ENCODE measurements at places on chromosomes 11 and 22.

- no peak for DNase-seq
These were observed 1043.0 kb downstream of the TBC1D22A start for GRCh38 chr22:47805394-47805935.

- DNase-seq: no peak
These were observed 454 bp downstream of the TMEM218 start for GRCh38 chr11:125111001-125111342.

DNA sequence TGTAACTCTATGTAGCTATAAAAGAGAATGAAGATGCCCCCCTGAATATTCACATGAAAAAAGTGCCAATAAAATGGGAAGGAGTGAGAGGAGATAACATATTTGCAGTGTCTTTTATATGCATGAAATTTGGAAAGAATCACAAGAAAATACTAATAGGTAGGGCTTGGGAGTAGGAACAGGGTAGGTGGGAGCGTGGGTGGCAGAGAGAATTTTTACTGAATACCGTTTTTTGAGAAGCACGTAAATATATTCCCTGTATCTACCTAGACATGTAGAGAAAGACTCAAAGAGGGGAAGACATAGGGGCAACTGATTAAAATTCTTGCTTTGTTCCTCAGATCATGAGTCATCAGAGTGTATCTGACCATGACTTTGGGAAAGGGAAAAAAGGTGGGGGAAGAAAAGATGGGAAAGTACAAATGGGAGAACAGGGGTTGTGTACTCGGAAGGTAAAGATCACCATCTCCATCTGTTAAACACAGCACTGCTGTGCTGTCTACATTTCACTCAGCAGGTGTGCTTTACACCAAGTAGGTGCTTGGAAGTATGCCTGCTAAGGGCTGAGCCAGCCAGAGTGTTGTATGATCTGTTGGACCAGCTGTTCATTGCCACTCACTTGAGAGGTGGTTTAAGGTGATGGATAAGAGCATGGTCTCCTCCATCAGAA lies 16.0 kb downstream of the PRR5L start:
- DNase-seq: no peak

GRCh38 chr11:117720061-117720511 lies 76.9 kb downstream of the DSCAML1 start:
- DNase-seq: no peak

- no peak for DNase-seq
These were observed 34.4 kb downstream of the IGF2 start for GRCh38 chr11:2104524-2105440.

DNA sequence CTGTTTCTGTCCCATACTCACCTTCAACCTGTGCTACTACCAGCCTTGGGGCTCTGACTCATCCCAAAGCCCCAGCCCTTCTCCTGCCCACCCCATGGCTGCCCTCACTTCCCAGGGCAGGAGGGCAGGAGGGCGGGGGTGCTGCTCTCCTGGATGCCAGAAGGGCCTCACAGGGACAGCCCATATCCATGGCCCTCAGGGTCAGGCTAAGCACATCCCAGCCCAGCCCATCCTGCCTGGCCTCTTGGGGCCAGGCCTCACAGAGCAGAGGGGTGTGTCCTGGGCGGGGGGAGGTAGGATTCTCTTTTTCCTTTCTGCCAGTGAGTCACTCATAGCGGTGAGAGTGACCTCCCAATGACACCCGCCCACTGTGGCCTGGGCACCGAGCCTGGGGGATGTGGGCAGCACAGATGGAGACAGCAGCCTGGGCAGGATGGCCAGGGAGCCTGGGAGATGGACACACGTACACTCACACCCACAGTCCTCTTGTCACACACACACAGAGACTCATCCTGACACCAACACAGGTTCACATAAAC lies 2.4 kb downstream of the LTBP3 start:
- no peak for DNase-seq

- DNase-seq: peak; percentile 26
These were observed 4.3 kb downstream of the IGSF9B start for GRCh38 chr11:133952199-133953190.

- no peak for DNase-seq
These were observed 348.3 kb upstream of the B3GAT1 start for GRCh38 chr11:134760299-134760698.

GRCh38 chr11:3091846-3092602 lies 34.8 kb upstream of the CARS1 start:
- peak; percentile 55 for DNase-seq

DNA sequence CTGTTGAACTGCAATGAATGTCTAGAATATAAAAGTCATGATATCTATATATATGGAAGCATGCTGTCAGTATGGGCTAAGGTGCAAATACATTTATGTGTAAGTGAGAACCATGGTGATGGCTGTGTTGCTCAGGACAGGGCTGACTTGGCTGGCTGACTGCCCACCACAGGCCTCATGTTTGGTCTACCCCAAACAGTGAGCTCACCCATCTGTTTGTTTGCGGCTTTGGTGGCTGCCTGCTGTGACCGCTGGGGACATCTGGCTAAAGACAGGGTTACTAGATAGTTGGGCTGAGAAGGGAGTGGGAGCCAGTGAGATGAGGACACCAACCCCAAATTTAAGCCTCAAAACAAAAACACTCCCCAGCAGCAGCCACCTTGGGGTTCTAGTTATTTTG lies 6.3 kb downstream of the CD44 start:
- DNase-seq: no peak

DNA sequence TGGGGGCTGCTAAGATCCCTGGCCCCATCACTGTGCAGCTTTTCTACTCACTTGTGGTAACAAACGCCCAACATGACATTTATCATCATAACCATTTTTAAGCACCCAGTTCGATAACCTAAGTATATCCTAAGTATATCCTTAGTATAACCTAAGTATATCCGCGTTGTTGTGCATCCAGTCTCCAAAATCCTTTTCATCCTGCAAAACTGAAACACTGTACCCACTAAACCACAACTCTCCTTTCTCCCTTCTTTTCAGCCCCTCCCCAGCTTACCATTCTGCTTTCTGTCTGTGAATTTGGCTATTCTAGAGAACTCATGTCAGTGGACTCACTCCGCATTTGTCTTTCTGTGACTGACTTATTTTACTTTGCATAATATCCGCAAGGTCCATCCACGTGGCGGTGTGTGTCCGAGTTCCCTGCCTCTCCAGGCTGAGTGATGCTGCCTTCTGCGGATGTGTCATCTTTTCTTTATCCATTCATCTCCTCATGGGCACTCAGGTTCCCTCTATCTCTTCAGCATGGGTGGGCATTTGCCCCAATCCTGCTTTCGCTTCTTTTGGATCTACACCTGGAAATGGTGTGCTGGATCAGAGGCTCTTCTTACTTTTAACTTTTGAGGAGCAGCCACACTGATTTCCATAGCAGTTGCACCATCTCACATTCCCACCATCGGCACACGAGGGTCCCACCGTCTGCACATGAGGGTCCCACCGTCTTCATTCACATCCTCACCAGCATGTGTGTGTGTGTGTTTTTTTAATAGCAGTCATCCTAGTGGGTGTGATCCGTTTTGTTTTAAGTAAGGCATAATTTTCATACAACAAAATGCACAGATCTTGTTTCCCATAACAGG lies 82.4 kb upstream of the CLDN5 start:
- no peak for DNase-seq

GRCh38 chr11:110251836-110252235 lies 44.6 kb downstream of the RDX start:
- DNase-seq: no peak

GRCh38 chr11:64222651-64223000 lies 3.4 kb downstream of the TRPT1 start:
- no peak for DNase-seq

DNA sequence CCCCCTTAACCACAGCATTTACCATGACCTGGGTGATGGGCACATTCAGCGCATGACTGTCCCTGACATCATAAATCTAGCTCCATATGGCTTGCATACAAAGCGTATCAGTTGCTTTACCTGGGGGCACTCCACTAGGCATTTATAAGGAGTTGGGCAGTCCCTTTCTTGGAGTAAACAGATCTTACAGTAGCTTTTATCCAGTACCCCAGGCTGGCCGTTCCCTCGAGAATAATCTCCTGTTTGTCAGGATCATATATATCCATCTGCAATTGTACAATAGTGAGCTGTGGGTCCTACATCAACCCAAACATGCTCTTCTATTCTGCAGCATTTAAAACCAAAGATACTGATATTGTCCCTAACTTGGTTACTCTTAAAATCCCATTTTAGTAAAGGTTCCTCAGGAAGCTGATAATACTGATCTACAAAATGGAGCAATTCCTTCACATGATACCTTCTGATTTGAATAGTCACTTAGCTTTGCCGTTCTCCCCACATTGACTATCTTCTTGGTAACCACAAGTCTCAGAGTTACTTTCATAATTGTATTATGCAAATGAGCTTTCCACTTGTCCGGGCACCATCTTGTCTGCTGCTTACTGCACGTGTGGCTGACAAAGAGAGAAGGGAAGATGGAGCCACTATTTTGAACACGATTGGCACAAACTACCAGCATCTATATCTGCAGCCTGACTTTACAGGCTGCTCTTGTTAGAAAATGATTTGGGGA lies 205.0 kb downstream of the CWF19L2 start:
- no peak for DNase-seq

- no peak for DNase-seq
These were observed 17.2 kb downstream of the MYEOV start for GRCh38 chr11:69310934-69311766.

DNA sequence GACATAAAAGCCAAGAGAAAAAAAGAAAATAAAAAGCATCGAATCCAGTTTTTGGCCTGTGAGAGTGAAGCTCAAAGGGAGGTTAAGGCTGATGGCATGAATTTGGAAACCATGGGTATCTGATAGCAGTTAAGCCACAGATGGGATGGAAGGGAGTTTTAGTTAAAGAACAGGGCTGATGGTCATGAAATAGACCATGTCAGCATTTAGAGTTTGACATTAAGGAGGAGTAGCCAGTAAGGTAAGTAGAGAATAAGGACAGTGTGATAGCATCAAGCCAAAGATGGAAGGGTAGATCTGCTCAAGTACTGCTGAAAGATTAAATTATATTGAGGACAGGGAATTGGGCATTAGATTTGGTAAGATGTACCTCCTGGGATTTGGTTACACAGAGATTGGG lies 826.5 kb downstream of the NTM start:
- no peak for DNase-seq

GRCh38 chr11:43833657-43834073 lies 47.0 kb upstream of the ALKBH3 start:
- DNase-seq: no peak

- DNase-seq: no peak
These were observed 36.7 kb upstream of the CD44 start for GRCh38 chr11:35102267-35102666.

All from BE2C (cell line).